Hypothalamus (tissue), 51 donors: ENCODE measurements at places on chromosomes 13 and 19.
A peak's percentile ranks its signal among the peaks of the same experiment; 100 is the strongest.

- DNase-seq: no peak
Observed at GRCh38 chr19:13212759-13213330, 62.6 kb downstream of the IER2 start.

DNA sequence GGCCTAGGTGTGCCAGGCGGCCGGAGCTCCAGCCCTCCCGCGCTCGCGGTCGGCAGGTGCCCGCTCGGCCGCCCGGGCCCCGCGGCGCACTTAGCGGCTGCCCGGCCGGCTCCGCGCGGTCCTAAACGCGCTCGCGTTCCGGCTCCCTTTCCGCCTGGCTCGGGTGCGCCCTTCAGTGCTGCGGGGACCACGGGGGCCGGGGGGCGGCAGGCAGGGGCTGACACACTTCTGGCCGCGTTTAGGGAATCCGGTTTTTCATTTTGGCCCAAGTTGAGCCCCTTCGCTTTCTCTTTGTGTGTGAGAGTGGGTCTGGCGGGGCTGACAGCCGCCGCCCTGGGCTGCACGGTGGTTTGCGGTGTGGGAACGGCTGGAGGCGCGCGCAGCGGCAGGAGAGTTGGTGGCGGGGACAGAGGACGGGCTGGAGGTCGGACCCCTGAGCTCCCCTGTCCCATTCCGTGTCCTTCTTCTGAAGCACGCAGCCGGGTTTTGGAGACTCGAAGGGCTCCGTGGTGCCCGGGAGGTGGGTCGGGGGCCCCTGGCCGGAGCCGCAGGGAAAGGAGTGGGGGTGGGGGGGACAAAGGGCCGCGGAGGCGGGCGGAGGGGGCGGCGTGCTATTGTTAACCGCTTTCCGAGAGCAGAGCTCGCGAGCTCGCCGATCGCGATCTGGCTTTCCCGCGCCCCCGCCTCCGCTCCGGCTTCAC lies 3.1 kb downstream of the FGF9 start:
- DNase-seq: no peak

- no peak for DNase-seq
Observed at GRCh38 chr13:78758549-78758948, 99.6 kb upstream of the OBI1 start.

DNA sequence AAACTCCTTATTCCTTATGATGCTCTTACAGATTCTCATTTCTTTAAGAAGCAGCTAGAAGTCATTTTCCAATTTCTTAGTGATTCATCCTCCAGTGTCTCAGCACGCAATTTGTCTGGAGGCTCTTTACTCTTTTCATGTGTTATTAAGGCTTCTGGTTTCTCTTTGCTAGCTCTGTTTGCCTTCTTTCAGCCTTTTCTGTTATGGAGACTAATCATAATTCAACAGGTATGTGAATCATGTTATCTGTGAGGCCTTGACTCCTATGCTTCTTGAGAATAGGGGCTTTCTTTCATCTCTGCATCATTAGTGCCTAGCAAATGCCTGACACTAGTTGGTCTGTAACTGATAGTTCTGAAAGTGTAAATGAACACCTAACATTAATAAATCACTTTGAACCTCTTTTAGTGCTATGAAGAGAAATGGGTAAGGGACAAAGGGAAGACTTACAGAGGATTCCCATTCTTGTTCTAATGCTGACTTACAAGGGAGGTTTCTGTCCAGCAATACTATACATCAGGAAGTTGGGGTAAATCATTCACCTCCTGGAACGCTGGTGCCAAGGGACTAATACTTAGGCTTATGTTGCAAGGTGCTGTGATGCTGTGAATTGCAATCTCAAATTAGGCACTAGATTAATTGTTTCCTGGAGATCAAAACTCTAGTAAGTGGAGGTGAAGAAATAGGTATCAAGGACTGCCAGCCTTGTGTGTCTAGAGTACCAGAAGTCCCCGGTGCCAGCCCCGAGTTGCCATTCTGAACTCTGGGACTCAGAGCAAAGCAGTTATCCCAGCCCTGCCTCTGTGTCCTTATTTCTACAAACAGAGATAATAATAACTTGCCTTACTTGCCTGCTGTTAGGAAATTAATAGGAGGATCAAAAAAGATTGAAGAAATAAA lies 265.6 kb downstream of the DCLK1 start:
- DNase-seq: no peak

- DNase-seq: no peak
Observed at GRCh38 chr19:52086481-52086880, 9.1 kb downstream of the ZNF841 start.

- no peak for DNase-seq
Observed at GRCh38 chr13:97460004-97460775, 26.2 kb downstream of the RAP2A start.

- no peak for DNase-seq
Observed at GRCh38 chr13:31818236-31818635, 78.9 kb downstream of the RXFP2 start.

DNA sequence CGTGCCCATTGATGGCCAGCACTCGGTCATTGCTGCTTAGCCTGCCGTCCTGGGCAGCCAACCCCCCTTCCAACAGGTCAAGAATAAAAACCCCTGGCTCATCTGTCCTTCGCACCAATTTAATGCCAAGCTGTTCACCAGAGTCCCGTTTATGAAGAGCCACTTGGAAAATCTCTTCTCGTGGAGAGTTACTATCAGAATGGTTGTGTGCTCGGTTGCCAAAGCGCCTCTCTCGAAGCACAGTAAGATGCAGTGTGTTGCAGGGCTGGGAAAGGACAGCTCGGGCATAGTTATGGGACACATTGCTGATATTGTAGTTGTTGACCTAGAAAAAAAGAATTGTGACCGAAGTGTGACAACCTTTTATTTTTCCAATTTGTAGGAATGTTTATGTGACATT lies 57.9 kb downstream of the LNX2 start:
- no peak for DNase-seq

- no peak for DNase-seq
Observed at GRCh38 chr19:53826876-53827275, 2.8 kb upstream of the NLRP12 start.

DNA sequence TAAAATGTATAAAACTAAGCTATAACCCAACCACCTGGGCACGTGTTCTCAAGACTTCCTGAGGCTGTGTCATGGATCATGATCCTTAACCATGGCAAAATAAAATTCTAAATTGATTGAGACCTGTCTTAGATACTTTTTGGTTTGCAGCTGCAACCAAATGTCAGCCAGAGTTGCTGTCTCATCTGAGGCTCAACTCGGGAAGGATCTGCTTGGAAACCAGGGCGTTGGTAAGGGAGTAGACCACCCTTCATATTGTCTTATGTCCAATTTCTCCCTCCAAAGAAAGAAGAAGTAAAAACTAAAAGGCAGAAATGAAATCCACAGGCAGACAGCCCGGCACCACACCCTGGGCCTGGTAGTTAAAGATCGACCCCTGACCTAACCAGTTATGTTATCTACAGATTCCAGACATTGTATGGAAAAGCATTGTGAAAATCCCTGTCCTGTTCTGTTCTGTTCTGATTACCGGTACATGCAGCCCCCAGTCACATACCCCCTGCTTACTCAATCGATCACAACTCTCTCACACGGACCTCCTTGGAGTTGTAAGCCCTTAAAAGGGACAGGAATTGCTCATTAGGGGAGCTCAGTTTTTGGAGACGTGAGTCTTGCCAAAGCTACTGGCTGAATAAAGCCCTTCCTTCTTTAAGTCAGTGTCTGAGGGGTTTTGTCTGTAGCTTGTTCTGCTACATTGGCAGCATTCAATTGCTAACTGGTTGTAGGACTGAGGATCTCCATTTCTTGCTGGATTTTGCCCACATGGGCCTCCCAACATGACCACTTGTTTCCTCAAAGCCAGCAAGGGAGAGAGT lies 22.9 kb upstream of the IGSF23 start:
- DNase-seq: no peak

DNA sequence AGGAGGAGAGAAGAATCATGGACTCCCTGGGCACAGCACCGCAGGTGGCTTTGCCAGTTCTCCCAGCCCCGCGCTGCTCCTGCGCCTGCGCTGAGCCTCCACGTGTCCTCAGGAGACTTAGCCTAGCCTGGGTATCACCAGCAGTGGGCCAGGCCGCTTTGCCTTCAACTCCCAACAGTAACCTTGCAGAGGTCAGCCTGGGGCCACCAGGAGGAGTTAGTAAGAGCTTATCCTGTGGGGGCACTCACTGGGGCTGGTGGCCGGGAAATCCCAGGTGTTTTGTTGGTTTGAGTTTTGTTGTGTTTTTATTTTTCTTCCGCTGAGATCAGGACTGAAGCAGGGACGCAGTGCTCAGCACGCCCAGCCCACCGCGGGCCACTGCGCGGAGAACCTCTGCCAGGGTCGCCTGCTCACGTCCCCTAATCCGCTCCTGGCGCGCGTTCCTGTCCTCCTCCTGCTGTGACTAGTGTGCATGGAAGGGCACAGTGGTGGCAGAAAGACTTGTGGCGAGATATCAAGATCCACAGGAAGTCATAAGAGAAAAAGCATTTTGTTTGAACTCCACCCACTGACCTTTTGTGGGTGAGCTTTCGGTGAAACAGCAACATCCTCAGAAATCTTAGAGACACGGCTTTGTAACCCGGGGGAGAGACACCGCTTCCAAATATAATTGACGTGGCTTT lies 207.4 kb upstream of the RFC3 start:
- DNase-seq: peak; percentile 41

DNA sequence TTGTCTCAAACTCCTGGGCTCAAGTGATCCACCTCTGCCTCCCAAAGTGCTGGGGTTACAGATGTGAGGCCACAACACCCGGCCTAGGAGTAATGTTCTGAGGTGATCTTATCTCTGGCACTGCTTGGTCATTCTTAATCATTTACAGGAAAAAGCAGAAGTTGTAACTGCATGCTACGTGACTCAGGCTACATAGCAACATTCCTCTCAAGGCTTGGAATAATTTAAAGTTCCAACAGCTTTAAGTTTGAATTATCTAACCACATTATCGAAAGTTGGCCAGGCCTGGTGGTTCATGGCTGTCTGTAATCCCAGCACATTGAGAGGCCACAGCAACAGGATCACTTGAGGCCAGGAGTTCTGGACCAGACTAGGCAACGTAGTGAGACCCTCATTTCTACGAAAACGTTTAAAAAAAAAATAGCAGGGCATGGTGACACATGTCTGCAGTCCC lies 3.9 kb upstream of the B9D2 start:
- DNase-seq: no peak

DNA sequence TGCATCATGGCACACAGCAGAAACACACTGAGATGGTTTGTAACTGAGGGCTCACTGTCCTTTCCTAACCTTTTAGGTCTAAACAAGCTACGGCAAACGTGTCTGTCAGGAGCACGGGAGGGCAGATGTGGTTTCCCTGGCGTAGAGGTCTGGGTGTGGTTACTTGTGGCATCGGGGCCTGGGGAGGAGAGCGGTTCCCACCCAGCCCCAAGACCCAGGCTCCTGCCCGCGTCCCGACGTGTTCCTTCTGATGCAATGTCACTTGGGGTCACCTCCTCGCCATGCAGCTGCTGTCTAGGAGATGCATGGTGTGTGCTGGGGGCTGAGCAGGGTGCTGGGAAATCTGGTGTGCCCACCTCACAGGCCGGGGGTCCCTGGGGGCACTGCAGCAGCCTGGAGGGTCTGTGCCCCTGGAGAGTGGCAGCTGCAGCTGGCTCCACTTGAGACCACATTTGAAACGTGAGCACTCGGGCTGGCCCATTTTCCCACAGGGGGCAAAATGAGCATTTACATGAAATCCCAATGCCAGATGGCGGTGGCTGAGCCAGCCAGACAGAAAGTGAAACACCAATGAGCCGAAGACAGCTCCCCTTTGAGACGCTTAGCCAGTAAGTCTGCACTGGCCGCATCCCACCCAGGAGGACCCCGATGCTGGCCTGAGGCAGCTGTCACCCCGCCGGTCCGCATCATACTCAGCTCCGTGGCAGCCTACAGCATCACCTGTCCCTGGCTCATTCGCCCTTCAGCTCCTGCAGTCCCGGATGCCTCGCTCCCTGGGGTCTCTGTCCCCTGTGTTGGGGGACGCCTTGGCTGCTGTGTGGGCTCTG lies 22.3 kb upstream of the MYDGF start:
- DNase-seq: no peak

DNA sequence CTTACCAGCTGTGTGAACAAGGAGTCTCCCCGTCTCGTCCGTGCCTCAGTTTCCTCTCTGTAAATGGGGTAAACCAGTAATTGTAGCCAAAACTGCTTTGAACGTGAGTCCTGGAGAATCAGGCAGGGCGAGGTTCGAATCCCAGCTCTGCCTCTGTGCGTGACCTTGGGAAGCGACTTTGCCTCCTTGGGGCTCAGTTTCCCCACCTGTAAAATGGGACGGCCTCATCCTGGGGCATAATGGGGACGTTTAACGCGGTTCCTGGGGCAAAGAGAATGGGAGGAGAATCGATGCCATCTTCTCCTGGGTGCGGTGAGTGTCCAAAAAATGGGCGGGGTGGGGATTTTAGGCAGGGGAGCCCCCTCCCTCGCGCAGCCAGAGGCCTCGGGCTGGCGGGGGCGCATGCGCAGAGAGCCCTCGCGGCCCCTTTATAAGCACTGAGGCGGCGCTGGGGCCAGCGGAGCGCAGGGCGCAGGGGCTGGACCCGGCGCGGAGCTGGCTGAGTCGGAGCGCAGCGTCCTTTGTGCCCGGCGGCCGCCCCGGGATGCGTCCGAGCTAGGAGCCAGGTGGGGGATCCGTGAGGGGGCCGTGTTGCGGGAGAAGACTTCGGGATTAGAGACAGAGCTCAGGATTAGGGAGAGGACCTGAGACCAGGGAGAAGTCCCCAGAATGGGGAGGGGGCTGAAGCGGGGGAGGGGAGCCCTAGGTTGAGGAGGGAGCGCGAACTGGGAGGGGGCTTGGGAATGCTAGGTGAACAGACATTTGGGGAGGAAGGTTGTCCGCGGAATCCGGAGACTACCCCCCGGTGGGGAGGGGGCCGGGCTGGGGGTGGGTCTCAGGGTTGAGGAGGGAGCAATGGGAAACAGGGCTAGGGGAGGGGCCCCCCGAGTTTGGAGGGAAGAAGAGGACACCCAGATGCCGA lies at the start of gene NCAN:
TSS of gene NCAN (plus strand) at position 460 of the 922 bp plus-strand sequence. CDS start 4,996 bp downstream, outside the sequence.
- no peak for DNase-seq
